ENCODE measurements at places on chromosomes 13 and 19.

DNA sequence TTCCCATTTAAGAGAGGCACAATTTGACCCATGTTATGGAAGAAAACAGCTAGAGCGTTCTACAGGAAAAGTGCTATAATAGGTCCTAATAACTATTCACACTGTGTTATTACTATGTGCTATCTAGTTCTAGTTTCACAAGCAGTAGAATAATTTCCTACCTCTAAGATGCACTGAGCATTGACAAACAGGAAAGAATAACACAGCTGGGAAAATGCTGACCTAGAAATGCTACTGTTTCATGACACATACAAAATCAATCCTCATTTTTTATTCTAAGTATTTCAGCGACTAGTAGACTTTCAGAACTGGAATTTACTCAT lies 259.5 kb downstream of the ITGBL1 start:
- DNase-seq = no peak
- H3K4me1 ChIP-seq = no peaks in the 10 kb centered on the region
- H3K27ac ChIP-seq = no peak overlapping the region

DNA sequence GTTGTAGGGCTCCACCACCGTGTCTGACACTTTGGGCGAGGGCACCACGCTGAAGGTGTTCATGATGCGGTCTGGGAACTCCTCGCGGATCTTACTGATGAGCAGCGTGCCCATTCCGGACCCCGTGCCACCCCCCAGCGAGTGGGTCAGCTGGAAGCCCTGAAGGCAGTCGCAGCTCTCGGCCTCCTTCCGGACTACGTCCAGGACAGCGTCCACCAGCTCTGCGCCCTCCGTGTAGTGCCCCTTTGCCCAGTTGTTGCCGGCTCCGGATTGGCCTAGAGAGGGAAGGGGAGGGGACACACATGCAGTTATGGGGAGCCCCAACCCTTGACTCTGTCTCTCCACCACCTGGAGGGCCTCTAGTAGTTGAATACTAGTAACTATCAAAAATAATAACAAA lies 6.2 kb downstream of the TUBB4A start:
- no peak overlapping the region for H3K4me3 ChIP-seq
- H3K27ac ChIP-seq = no peak overlapping the region
- no peaks in the 10 kb centered on the region for H3K27me3 ChIP-seq

GRCh38 chr13:44368062-44368591 lies 5.5 kb upstream of the SERP2 start:
- H3K27me3 ChIP-seq = peaks cover 3% of the 10 kb centered on the region
- no peak for DNase-seq
- no peak overlapping the region for H3K27ac ChIP-seq
- H3K4me3 ChIP-seq = no peak overlapping the region
- peaks cover 22% of the 10 kb centered on the region for H3K4me1 ChIP-seq
- no peaks in the 10 kb centered on the region for H3K36me3 ChIP-seq

GRCh38 chr13:67792151-67792676 lies 562.1 kb upstream of the PCDH9 start:
- H3K27me3 ChIP-seq = no peaks in the 10 kb centered on the region
- no peaks in the 10 kb centered on the region for H3K36me3 ChIP-seq
- DNase-seq = no peak
- H3K4me1 ChIP-seq = no peaks in the 10 kb centered on the region
- H3K27ac ChIP-seq = no peak overlapping the region

DNA sequence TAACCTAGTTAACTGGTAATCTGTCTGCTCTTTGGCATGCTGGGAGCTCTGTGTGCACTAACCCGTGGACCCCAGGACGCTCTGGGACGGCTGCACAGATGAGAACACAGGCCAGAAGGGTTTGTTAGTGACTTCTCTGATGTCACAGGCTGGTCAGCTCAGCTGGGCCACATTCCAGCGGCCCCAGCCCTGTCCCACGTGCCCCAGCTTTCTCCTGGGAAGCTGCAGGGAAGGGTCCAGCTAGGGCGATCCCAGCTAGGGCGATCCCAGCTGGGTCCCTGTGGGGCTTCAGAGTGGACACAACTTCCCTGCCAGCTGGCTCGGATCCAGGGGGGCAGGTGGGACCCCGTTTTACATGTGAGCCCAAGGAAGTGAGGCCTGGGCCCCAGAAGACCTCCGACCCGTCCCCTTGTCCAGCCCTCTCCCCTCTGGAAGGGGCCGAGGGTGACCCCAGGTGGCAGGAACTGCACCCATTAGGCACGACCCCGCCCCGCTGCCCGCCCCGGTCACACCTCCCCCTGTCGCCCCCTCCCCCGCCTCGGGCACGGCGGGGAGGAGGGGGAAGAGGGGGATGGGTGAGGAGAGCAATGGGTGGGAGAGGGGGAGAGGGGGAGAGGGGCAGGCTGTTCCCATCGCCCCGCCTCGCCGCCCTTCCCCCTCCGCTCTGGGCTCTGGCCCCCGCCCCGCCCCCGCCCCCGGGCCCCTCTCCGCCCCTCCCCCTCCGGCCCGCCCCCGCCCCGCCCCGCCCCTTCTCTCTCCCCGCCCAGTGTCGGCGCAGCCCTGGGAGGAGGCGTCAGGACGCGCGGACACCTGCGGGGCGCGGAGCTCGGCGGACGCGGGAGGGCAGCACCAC lies 75.2 kb upstream of the MCF2L start:
- H3K4me3 ChIP-seq = peak overlapping the region; percentile 4
- DNase-seq = peak; percentile 83
- peaks cover 41% of the 10 kb centered on the region for H3K4me1 ChIP-seq
- peak overlapping the region; percentile 88 for H3K27ac ChIP-seq
